ENCODE measurements at places on chromosomes 16 and 17. TPM values are rescaled to one million over a fixed set of nuclear protein-coding genes. Genes with fewer than 3 reads are reported as not detected.

GRCh38 chr17:31919802-31920525, 16.8 kb upstream of the SUZ12 start:
- peak; percentile 34 for DNase-seq

- DNase-seq = no peak
These were observed 74.1 kb upstream of the CDH11 start for GRCh38 chr16:65195998-65196397.

GRCh38 chr16:10511829-10512228, 68.6 kb downstream of the EMP2 start:
- DNase-seq = peak; percentile 42

- DNase-seq = no peak
These were observed 17.7 kb downstream of the SOCS7 start for GRCh38 chr17:38369124-38369886.

DNA sequence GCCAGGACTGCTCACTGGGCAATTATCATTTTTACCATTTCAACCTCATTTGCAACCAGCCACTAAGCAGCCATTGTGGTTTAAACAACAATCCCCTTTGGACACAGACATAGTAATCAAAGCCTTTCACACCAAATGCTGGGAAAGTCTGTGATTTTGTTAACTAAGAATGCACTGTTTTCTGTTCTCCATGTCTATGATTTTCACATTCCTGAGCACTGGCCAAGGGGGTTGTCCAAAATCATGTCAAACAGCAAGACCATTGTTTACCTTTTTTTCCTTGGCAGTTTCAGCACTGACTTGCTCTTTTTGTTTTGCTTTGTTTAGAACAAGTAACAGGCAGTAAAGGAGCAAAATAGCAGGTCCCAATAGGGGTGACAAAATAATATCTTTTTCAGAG, 106.3 kb upstream of the SIAH1 start:
- no peak for DNase-seq

GRCh38 chr17:65677932-65678331, 116.5 kb upstream of the AXIN2 start:
- no peak for DNase-seq

DNA sequence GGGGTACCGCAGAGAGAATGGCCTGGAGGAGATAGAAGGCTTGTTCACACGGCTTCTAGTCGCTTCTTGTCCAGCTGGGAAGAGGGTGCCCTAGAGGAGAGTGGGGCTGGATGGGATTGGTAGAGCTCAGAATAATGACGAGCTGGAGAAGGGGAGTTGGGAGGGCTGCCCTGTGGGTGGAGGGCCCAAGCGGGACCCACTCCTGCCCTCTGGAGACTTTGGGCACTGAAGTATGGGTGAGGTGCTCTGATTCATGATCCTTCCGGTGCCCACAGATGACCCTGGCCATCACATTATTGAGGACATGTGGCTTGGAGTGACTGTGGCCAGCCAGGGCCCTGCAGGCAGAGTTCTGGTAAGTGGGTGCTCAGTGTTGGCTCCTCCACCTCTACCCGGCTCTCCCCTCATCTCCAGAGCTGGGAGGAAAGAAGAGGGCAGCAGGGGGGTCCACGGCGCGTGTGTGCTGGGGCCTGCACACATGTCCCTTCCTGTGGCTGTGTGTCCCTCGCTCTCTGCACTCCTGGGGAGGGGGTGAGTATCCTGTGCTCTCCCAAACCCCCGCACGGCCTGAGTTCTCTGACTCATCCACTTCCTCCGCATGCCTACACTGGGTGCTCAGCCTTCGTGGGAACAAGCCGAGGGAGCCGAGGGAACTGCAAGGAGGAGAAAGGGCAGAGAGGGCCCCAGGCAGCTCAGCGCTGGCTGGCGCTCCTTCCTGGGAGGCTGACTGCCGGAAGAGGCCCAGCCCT, 8.5 kb downstream of the ITGA3 start:
- DNase-seq = no peak

GRCh38 chr17:14919631-14920213, 345.4 kb downstream of the PMP22 start:
- DNase-seq = no peak

GRCh38 chr16:5925850-5926249, 828.3 kb upstream of the EEF2KMT start:
- DNase-seq = no peak

GRCh38 chr16:50683689-50684374, 2.7 kb upstream of the SNX20 start:
- peak; percentile 74 for DNase-seq

DNA sequence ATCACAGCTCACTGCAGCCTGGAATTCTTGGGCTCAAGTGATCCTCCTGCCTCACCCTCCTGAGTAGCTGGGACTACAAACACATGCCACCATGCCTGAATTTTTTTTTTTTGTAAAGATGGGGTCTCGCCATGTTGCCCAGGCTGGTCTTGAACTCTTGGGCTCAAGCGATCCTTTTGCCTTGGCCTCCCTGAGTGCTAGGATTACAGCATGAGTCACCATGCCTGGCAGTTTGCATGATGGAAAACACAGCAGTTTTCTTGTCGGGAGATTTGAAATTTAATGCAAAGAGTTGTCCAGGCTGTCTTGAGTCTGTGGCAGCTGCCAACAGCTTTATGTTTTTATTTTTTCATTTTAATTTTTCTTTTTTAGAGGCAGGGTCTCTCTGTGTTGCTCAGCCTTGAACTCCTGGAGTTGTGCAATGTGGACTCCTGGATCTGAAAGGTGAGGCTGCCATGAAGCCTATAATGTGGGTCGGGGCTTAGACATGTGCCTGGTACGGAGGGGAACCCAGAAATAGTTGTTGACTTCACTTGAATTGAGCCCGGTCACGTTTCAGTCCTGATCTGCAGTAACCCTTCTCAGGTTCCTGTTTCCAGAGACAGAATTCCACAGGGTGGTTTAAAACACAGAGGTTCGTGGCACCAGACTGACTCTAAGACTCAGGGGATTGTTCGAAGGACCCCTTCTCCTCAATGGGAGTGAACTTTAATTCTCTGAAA, 18.7 kb downstream of the CD300A start:
- DNase-seq = no peak

GRCh38 chr16:16101585-16101984, 121.7 kb downstream of the ABCC6 start:
- no peak for DNase-seq

- DNase-seq = no peak
These were observed 1.2 kb downstream of the LCAT start for GRCh38 chr16:67942510-67943255.

DNA sequence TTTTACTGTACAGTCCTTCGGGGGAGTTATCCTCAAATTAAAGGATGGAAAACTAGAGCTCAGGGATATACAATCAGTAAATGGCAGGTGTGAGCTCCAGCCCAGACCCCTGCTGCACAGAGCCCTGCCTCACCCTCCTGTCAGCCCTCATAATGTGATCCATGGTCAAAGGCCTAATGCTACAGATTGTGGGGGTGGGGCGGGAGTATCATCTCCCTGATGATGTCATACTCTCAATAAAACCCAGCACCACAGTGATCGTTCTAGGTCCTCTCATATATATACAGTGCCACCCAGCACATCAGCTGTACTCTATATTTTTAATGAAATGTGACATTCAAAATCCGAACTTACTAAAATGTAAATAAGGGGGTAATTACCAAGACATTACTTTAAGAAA, 61.5 kb downstream of the SLC39A11 start:
- no peak for DNase-seq

DNA sequence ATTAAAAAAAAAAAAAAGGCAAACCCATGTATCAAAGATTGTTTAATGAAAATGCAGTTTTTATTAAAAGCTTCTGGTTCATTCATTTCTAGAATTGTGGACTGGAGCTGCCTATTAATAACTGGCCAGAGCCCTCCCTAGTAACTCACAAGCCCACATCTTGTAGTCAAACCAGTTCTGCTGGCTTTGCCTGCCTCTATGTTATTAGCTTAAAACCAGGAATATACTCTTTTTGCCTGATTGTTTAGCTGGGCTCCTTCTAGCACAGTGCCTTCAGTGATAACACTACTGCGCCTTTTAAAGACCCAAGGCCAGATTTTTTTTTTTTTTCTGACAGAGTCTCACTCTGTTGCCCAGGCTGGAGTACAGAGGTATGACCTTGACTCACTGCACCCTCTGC, 26.0 kb downstream of the TAC4 start:
- DNase-seq = no peak

DNA sequence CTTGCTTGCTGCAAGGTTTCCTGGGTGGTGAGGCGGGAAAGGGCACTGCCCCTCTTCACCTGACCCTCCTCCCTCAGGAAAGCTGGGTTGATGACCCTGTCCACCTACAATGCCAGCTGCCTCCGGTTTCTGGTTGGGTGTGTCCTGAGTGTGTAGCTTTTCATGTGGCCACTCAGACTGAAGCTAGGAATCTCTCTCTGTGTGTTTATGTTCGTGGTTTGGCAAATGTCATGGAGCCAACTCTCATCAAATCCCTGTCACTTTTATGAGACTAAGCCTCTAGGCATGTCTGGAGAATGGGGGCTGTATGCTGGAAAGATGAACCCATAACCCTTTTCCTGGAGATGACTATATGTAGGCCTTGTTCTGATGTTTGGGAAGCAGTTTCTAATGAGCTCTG, 17.1 kb downstream of the PLEKHG4 start:
- no peak for DNase-seq

- no peak for DNase-seq
These were observed 19.7 kb downstream of the CDC42EP4 start for GRCh38 chr17:73292031-73292531.

DNA sequence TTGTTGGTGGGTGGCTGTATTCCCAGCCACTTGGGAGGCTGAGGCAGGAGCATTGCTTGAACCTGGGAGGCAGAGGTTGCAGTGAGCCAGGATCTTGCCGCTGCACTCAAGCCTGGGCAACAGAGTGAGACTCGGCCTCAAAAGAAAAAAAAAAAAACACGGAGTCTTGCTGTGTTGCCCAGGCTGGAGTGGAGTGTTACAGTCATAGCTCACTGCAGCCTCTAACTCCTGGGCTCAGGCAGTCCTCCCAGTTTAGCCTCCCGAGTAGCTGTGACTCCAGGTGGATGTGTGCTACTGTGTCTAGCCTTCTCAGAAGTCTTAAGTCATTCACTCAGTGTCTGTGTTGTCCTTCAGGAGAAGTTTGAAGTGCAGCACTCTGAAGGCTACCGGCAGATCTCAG, 27.4 kb downstream of the NDE1 start:
- DNase-seq = no peak

DNA sequence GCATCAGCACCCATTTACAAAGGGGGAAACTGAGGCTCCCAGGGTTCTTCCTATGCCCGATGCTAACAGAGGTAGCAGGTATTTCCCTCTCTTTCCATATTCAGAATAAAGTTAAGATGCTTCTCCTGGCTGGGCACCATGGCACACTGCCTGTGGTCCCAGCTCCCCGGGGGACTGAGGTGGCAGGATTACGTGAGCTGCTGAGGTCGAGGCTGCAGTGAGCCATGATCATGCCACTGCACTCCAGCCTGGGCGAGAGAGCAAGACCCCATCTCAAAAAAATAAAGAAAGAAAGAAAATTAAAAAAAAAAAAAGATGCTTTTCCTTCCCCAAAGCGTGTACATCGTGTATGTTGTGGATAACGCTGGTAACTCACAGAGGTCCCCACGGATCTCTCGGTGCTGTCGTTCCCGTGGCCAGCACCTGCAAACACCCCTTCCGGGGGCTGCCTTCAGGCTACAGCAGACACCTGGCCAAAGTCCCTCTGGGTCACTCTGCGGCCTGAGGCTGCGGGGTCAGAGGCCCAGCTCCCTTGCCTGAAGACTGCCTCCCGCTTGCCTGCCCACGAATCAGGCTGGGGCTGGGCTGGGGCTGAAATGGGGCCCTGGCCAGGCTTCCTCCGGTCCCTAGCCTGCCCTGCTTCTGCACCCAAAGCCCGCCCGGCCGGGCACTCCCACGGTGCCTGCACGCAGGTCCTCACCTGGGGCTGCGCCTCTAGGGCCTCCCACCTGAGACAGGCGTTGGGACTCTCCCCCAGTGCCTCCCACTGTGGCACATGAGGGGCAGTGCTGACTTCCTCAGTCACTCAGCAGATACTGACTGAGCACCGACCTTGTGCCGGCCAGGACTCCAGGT, 63.1 kb downstream of the ZDHHC7 start:
- no peak for DNase-seq

DNA sequence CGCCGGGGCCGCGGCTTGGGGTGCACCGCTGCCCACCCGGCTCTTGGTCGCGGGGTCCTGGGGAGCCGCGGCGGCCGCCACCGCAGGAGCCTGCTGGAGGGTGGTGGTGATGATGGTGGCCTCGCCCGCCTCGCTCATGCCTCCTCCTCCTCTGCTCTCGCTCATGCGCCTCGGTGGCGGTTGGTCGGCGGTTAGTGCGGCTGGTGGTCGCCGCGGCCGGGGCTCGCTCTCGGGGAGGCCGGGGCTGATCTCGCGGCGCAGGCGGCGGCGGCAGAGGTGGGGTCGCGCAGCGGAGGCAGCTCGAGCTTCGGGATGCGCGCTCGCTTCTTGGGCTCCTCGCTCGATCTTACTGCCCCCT, 41.6 kb downstream of the AHSP start:
- peak; percentile 9 for DNase-seq

- no peak for DNase-seq
These were observed 19.7 kb upstream of the C16orf82 start for GRCh38 chr16:27046958-27047518.

GRCh38 chr17:15262291-15263205, 2.6 kb downstream of the PMP22 start:
- no peak for DNase-seq

GRCh38 chr17:37650419-37651003, 7.3 kb upstream of the DDX52 start:
- no peak for DNase-seq

- DNase-seq = no peak
These were observed 74.5 kb upstream of the MYOCD start for GRCh38 chr17:12591021-12591735.

Gene ZNF750
- not detected for total RNA-seq

Gene GUCY2D
- total RNA-seq = 0.34 TPM

Gene DBNDD1
- 1.4 TPM for total RNA-seq

Gene HLF
- 44.3 TPM for total RNA-seq

Gene NOL3
- 21.6 TPM for total RNA-seq

Gene ALOXE3
- not detected for total RNA-seq

Gene MTSS2
- 8.5 TPM for total RNA-seq

Gene NOD2
- total RNA-seq = 13.0 TPM

Gene MT4
- total RNA-seq = not detected

Gene TBC1D26
- total RNA-seq = not detected

Gene CCL16
- not detected for total RNA-seq

Gene PRSS36
- total RNA-seq = 0.19 TPM

Gene MRC2
- total RNA-seq = 14.2 TPM

Gene OTOP3
- total RNA-seq = not detected

Gene CTDNEP1
- total RNA-seq = 184 TPM
